ENCODE measurements at places on chromosomes 2 and 18. TPM values are rescaled to one million over a fixed set of nuclear protein-coding genes. Genes with fewer than 3 reads are reported as not detected.

DNA sequence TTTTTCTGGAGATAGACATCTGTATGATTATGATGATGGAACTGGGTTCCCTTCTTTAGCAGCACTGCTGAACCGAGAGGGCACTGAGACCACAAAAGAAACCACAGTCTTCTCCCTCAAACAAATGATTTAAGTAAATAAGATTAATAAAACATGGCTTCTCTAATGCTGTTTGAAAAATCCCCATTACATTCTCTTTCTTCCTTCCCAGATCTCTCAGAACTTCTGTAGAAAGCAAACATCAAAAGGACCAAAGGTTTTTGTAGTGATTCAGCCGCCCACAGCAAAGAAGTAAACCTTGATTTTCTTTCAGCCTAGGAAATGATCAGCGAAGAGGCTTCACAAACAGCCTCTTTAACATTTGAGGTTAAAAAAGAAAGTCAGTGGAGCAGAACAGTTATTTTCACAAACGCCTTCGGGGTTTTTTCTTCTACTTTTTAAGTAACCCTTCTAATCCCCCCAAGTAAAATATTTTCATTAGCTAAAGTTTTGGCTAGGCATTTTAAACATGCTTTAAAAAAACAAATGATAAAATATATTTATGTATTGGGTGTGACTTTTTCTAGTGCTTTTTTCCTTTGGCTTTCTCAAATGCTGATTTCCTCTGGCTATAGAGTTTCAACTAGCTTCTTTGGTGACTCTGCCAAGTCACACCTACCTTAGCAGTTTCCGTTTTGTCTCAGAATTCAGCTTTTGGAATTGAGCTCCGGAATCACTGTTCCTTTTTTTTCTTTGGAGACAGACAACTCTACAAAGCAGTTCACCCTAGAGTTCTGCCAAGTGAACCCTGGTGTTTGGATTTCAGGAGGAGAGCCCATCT lies 89.6 kb downstream of the UPP2 start:
- DNase-seq = no peak

GRCh38 chr18:32980896-32981295 lies 208.1 kb upstream of the KLHL14 start:
- DNase-seq = no peak

DNA sequence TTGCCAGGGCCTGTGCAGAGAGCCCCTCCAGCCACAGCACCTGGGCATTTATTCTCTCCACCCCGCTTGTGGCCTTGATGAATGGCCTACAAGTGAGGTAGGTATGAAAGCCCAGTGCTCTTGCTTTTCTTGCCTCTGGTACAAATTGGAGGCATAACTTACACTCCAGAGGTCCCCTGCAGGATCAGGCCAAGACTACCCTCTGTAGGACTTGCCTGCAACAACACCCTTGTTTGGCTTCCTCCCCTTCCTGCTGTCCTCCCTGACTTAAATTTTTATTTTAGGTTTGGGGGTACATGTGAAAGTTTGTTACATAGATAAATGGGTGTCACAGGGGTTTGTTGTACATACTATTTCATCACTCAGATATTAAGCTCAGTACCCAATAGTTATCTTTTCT lies 95.7 kb downstream of the CDC42EP3 start:
- DNase-seq = peak; percentile 42

The SNTG2 gene
- total RNA-seq = not detected

The COL3A1 gene
- total RNA-seq = 0.53 TPM

GRCh38 chr2:219533930-219534661 lies 9.5 kb downstream of the CHPF start:
- no peak for DNase-seq

DNA sequence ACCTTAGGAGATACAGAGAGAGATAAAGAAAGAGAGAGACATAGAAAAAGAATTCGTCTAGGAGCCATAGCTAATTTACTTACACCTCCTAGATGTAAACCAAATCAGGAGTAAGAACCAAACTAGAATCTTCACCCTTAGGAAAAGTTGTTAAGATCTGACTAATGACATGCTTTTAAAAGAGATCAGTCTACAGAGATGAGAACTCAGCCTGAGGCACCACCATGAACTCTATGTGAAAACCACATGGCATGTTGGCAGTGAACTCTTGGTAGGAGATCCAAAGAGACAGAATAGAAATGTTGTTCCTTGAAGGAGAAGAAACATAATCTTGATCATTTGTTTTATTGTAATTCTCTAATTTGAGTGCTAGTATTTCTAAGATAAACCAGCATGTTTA lies 585.4 kb upstream of the ID2 start:
- DNase-seq = no peak

The ZNF396 gene
- 4.5 TPM for total RNA-seq

DNA sequence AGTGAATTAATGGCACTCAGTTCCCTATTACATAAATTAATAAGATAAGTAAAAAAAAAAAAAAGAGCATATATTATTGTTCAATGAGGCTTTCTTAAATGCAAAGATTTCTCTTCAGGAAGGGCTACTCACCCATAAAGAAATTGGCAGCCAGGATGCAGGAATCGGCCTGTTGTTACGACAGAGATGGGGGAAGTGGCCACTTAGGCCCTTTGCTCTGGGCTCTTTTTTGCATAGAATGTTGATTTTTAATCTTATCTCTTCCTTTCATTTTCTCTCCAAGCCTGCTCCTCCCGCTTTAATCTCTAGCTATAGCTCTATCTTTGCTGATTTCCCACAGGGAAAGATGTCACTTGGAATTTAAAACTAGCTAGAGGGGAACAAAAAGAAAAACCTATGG lies 391.8 kb upstream of the CRIM1 start:
- no peak for DNase-seq

GRCh38 chr2:148917431-148917830 lies 42.4 kb downstream of the KIF5C start:
- no peak for DNase-seq

The SERPINB12 gene
- total RNA-seq = not detected

GRCh38 chr2:222663479-222663878 lies 7.6 kb upstream of the FARSB start:
- no peak for DNase-seq

The IL1RL2 gene
- not detected for total RNA-seq

DNA sequence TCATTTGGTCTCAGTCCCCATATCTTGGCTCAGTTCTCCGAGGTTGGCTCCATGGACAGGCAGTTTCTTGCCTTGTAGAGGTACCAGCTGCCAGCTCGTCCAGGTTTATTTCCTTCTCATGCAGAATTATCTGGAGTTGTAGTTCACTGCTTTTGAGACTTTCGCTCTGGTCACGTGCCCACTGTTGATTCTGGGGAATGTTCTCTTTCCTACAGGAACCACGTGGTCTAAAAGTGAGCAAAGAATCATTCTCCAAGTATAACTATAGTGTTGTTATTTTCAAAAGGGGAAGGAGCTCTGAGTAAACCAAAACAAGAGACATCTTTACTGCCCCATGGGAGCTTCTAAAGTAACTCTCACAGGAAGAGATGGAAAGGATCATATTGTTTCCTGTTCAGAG lies 41.2 kb upstream of the RAB27B start:
- no peak for DNase-seq

GRCh38 chr18:61236356-61237057 lies 96.7 kb upstream of the CDH20 start:
- no peak for DNase-seq

DNA sequence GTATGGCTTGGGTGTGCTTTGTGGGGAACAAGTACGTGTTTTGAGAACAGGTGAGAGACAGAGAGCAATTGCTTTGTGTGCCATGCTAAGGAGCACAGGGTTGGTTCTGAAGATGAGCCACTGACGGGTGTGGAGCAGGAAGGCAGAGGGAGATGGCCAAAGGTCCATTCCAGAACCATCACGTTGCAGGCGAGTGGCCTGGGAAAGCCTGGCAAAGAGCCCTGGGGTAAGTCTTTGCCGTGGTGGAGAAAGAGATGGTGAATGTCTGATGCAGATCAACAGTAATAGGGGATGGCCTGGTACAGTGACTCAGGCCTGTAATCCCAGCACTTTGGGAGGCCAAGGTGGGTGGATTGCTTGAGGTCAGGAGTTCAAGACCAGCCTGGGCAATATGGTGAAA lies 93.5 kb upstream of the ZNF521 start:
- DNase-seq = no peak

- no peak for DNase-seq
These were observed 92.5 kb downstream of the DGKD start for GRCh38 chr2:233446606-233447305.

The REG3A gene
- not detected for total RNA-seq

- no peak for DNase-seq
These were observed 141.6 kb downstream of the TWIST2 start for GRCh38 chr2:238989484-238989883.

- peak; percentile 60 for DNase-seq
These were observed 26.6 kb downstream of the SPTBN1 start for GRCh38 chr2:54482715-54483114.

- no peak for DNase-seq
These were observed 70.6 kb upstream of the PPM1B start for GRCh38 chr2:44098050-44098449.

GRCh38 chr2:110768591-110768990 lies 36.2 kb downstream of the ACOXL start:
- DNase-seq = no peak

- DNase-seq = no peak
These were observed 348.1 kb downstream of the CLIP4 start for GRCh38 chr2:29463181-29463900.

The FAM124B gene
- not detected for total RNA-seq

The DOCK10 gene
- total RNA-seq = 36.8 TPM

The CHRNG gene
- total RNA-seq = not detected

DNA sequence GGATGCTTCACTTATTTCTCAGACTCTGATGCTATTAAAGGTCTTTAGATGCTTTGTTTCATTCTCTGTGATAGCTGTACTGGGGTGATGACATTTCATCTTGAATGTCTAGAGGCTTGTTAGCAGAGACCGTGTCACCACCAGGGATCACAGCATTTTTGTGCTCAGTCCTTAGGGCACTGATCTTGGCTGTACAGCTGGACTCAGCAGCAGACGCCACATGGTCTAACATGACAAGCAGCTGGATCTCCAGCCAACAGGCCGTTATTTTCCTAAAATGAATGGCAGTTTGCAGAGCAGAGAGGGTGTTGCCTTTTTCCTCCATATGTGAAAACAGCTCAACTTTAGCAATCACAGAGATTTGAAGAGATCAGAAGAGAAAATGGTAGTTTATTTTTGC lies 491.8 kb downstream of the CDH2 start:
- DNase-seq = no peak

DNA sequence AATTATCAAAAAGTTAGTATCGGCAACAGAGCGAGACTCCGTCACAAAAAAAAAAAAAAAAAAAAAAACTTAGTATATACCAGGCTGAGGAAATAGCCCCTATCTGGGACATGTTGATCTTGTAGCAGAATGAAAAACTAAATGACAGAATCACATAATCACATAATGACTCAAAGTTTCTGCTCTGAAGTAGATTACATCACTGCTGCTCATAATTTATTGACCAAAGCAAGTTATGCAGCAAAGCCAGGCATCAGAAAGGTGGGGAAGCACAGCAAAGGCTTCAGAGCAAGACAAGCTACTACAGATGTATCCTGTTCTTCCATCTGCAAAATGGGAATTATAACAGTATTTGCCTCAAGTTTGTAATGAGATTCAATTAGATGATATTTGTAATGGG lies 68.1 kb downstream of the BOD1L2 start:
- no peak for DNase-seq

DNA sequence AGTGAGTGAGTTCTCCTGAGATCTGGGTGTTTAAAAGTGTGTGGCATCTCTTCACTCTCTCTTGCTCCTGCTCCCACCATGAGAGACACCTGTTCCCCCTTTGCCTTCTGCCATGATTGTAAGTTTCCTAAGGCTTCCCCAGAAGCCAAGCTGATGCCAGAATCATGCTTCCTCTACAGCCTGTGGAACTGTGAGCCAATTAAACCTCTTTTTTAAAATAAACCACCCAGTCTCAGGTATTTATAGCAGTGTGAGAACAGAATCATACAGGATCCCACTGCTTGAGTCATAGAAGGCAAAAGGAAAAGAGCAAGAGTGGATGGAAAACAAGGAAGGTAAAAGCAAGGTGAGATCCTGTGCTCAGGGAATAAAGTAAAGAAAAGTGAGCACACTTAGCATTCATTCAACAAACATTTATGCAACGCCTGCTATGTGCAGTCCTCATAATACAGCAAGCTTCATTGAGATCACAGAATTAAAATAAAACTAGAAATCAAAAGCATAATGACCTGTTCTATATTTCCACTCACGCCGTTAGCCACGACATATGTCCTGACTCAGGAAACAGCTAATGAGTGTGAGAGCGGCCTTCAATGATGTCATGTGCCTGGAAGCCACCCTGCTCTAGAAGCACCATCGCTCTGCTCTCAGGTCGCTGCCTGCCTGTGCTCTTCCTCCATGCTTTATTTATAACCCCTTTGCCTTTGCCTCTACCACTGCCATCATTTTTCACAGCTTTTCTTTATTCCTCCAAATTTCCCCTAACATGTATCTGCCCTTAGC lies 11.3 kb upstream of the COPS8 start:
- DNase-seq = no peak

The LIMS1 gene
- total RNA-seq = 42.8 TPM

The CCDC141 gene
- 0.13 TPM for total RNA-seq

DNA sequence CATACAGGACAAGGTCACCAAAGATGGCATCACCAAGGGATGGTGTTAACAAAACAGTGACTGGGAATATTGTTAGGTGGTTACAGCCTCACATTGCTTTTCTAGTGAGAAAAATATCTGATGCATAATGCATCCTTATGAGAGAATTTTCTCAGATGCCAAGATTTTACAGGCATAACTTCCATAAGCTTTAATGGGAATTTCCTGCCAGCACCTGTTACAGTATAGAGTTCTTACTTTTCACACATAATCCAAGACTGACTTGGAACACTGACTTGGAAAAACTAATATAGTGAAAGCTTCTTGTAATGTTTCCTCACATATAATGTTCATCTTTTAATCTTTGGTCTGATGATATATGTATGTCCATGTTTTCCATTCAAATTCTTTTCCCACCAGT lies 402.8 kb downstream of the ARHGAP15 start:
- DNase-seq = no peak

DNA sequence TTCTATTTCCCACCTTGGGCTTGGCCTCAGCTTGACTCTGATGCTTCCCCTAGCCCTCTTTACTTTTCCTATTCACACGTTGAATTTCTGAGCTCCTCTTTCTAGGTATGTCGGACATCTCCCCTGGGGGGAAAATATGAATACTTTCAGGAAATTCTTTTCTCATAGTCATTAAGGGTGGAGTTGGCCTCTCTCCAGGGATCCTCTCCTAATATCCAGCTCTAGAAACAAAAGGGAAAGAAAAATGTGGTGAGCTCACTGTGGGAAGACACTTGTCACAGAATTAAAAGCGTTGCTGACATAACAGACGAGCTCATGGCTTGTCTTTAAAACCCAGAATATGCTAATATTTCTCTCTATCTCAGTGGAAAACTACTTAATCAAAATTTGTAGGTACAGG lies 132.7 kb upstream of the MEX3C start:
- no peak for DNase-seq

The CDKL4 gene
- total RNA-seq = 0.95 TPM

The PLGLB1 gene
- 1.7 TPM for total RNA-seq

The HOXD9 gene
- total RNA-seq = 0.18 TPM

The DSG1 gene
- not detected for total RNA-seq

The DSG4 gene
- total RNA-seq = not detected

Data from SK-MEL-5 (cell line).